ENCODE measurements at places on chromosomes 3 and 15. TPM values are rescaled to one million over a fixed set of nuclear protein-coding genes. Genes with fewer than 3 reads are reported as not detected.

The CCR3 gene
- total RNA-seq: not detected

The LSMEM2 gene
- total RNA-seq: not detected

The GREM1 gene
- not detected for total RNA-seq

The RGMA gene
- 56.6 TPM for total RNA-seq

The PRRT3 gene
- 8.9 TPM for total RNA-seq

The RBPMS2 gene
- 2.0 TPM for total RNA-seq

The PRTG gene
- total RNA-seq: 19.4 TPM

The SLC22A14 gene
- 0.93 TPM for total RNA-seq

The ANKRD63 gene
- not detected for total RNA-seq

The FBXO40 gene
- total RNA-seq: not detected

The COL8A1 gene
- total RNA-seq: 0.25 TPM

The CA12 gene
- total RNA-seq: not detected

Measured in glutamatergic neuron (in vitro differentiated cells).